ENCODE measurements at places on chromosomes 13 and 19.
A peak's percentile ranks its signal among the peaks of the same experiment; 100 is the strongest.

DNA sequence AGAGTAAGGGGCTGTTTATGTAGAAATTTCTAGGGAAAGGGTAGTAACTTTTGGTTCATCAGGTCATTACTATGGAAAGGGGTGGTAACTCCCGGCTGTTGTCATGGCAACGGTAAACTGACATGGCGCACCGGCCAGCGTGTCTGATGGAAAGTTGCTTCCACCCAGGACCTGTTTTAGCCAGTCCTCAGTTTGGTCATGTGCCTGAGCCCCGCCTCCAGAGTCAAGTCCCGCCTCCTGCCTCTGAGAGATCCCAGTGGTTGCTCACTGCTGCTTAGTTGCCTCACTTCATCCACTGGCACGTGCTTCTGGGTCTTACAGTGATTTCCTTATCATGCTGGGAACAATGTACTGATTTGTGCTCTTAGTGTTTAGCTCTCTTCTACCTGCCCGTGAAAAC is 455.2 kb upstream of the ZNF507 start:
- no peak for DNase-seq

GRCh38 chr19:42480335-42481095 is 37.8 kb upstream of the CXCL17 start:
- DNase-seq, result no peak

- no peak for DNase-seq
These were observed 3.9 kb downstream of the SIAH3 start for GRCh38 chr13:45847554-45848224.

DNA sequence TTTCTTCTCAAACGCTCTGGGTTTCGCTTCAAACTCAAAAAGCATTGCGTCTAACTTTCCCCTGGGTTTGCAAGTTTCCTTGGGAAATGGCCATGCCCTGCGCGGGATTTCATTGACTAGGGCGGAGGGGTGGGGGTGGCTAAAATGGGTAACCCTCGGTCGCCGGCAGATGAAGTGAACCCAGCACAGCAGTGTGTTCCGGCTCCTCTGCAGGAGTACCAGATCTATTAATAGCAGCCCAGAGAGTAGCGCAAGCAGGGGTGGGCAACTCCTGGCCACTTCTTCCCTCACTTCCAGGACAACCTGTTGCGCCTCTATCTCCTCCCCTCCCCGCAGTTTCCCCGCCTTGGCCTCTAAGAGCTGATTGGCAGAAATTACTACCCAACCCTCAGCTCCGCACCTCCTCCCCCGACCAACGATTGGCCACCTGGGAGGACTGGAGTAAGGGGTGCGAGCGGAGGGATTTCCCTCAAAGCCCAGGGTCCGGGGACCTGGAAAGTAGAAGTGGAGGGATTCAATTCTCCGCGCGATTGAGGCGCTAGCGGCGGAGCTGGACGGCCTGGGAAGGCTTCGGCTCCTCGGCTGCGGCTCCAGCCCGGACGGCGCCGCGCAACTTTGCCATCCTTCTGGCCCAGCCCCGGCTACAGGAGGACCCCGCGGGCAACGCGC is at the start of gene FREM2:
Gene FREM2 (plus strand): TSS at position 501 of the 669 bp plus-strand sequence. CDS start 268 bp downstream, outside the sequence.
- DNase-seq, result no peak

DNA sequence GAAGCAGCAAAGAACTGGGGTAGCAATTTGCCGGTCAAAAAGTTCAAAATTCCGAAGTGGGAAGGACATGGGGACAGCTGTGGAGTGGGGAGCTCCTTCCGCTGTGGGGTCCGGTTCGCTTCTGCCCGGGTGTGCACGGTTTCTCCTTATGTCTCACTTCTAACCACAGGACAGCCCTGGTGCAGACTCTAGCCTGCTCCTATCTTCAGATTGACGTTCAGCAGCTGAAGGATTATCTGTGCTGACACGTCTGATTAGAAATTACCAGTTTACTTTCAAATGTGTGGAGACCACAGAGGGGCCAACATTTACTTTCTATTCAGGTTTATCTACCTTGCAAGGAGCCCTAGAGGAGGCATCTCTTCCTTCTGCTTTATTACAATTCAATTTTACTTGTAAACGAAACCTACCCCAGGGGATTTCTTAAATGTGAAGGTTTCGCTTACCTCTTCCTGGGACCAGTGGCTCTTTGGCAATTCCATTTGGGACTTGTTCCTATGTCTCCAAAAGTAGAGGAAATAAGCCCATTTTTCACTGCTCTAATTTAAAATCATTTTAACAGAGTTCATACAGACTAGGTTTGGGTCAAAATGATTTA is 27.3 kb downstream of the LHFPL6 start:
- no peak for DNase-seq

- DNase-seq, result no peak
These were observed 1.8 kb downstream of the ETHE1 start for GRCh38 chr19:43524922-43525835.

GRCh38 chr19:35155441-35155840 is 906 bp downstream of the FXYD5 start:
- DNase-seq, result peak; percentile 34
